ENCODE measurements at places on chromosomes 13 and 19. TPM values are rescaled to one million over a fixed set of nuclear protein-coding genes. Genes with fewer than 3 reads are reported as not detected.

DNA sequence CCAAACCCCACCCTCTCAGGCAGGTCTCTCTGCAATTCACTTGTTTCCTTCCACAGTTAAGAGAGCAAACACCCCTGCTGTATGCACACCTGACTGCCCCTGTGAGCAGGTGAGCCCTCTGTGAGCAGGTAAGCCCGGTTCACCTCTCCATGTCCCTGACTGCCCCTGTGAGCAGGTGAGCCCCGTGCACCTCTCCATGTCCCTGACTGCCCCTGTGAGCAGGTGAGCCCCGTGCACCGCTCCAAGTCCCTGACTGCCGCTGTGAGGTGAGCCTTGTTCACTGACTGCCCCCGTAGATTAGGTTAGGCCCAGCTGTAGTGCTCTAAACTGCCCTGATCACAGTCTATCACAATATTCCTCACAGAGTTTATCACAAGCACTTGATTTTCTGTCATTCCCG, 29.2 kb downstream of the TMTC4 start:
- DNase-seq = no peak

GRCh38 chr13:96860882-96861281, 133.4 kb downstream of the OXGR1 start:
- DNase-seq = no peak

Gene CYP2A6
- polyA plus RNA-seq = 0.07 TPM

Gene ZNF880
- polyA plus RNA-seq = 17.5 TPM

Gene POU2F2
- polyA plus RNA-seq = 2.7 TPM

Gene SLITRK5
- polyA plus RNA-seq = 0.43 TPM
